Cortex of kidney (tissue), 1 donor: ENCODE measurements at places on chromosomes 5 and 9.

DNA sequence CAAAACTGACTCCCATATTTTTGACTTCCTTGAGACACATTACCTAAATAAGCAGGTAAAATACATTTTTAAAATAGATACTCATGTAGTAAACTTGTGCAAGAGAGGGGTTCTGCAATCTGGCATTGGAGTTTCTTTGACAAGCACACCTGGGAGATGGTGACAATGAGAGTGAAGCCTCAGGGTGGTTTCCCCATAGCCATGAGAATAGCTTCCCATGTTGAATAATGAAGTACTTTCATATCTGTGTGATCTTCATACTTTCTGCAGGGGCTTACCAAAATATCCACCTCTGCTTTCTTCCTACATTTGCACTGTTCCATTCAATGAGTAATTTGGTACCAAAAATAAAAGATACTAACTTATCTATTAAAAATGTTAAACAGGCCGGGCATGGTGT, 44.7 kb upstream of the VCAN start:
- no peak for DNase-seq

GRCh38 chr5:179585941-179586401, 35.6 kb downstream of the RUFY1 start:
- DNase-seq, result no peak

- DNase-seq, result no peak
Measured at GRCh38 chr9:71858812-71859211, 52.2 kb downstream of the ABHD17B start.

DNA sequence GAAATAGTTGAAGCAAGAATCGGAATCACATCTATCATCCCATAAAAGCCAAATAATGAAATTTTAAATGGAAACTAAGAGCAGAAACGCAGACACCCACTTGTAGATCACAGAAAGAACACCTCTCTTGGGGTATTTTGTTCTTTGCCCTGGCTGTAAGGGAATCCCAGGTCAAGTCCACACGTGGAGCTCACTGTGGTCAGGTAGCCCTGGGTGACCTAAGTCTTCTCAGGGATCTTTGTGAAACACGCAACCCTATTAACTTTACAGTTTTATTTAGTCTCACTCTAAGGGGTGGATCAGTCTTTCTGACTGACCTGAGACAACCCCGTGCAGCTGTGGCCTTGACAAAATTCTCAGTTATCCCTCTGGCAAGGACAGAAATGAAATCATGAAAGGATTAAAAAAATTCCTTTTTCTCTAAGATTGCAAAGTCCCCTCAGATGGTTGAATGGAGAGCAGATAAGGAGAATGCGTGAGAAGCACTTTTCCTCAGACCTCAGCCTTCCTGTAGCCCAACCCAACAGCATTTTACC, 111.6 kb downstream of the NREP start:
- DNase-seq, result no peak

GRCh38 chr5:164597293-164597900, 1092.0 kb downstream of the MAT2B start:
- no peak for DNase-seq

- no peak for DNase-seq
Measured at GRCh38 chr9:127501821-127502343, 50.6 kb downstream of the LRSAM1 start.

DNA sequence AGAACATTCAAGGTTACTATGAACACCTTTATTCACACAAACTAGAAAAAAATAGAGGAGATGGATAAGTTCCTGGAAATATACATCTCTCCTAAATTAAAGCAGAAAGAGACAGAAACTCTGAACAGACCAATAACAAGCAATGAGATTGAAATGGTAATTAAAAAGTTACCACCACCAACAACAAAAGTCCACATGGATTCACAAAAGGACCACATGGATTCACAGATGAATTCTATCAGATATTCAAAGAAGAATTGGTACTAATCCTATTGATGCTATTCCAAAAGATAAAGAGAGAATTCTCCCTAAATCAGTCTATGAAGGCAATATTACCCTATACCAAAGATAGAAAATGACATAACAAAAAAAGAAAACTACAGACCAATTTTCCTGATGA, 518.9 kb downstream of the PRDM9 start:
- DNase-seq, result no peak

- DNase-seq, result no peak
Measured at GRCh38 chr5:173733425-173733824, 117.0 kb upstream of the BOD1 start.

GRCh38 chr9:87040410-87041009, 93.2 kb upstream of the GAS1 start:
- DNase-seq, result no peak

DNA sequence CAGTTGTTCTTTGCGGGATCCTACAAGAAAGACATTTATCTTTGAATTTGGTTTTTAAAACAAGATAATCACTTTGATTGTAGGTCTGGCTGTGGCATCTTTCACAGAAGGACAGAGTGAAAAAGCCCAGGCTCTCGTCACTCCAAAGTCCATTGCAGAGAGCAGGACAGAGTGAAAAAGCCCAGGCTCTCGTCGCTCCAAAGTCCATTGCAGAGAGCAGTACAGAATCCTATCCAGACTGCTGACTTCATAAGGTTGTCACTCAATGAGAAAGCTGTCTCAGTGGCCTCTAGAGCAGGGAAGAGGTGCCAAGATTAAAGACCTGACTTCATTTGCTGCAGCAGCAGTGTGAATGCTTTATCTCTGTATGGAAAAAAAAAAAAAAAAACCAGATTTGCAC, 16.3 kb upstream of the GPX8 start:
- no peak for DNase-seq

DNA sequence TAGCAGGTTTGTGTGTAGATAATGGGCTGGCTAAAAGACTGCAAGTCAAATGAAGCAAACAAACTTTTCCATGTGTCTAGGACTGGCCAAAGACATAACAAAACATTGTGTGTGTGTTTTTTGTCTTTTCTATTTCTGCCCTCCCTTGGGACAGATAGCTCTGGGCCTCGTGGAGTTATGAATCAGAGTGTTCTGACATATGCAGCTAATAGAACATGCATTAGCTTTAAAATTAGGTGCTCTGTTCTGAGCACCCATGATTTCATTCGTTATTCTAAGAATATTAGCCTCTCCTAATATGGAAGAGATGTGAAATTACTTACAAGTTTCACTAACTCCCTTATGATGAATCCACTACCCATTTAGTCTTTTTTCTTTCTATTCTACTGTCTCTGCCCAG, 367.3 kb upstream of the PAPPA start:
- no peak for DNase-seq

DNA sequence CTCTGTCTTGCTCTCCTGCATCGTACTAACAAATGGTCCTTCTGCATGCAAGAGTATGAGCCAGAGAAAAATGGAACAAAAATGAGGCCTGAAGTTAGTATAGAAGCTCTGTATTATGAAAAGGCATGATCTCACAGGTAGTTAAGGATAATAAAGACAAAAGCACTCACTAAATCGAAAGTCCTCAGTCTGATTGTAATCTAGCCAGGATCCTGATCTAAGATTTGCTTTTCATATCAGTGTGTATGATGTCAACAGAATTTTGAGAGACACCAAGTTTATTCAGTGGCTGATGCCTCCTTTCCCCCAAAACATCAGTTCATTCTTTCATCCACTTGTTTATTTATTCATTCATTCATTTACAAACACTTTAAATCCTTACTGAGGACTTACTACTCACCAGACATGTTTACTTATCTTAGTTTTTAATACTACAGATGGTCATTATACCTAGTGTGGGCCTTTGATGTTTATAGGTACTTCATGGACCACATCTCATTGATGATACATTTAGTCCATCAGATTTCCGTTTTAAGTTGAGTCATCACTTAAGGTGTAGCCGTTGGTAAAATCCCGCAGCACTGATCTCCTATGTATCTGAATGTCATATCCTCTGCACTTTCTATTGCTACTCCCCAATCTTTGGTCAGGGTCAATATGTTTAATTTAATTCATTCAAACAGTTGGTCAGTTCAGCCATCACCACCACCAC, 105.2 kb upstream of the DHFR start:
- DNase-seq, result no peak

GRCh38 chr5:56979968-56980367, 28.0 kb upstream of the MIER3 start:
- no peak for DNase-seq
